HuH-7 (cell line): ENCODE measurements at places on chromosomes 4 and X.

DNA sequence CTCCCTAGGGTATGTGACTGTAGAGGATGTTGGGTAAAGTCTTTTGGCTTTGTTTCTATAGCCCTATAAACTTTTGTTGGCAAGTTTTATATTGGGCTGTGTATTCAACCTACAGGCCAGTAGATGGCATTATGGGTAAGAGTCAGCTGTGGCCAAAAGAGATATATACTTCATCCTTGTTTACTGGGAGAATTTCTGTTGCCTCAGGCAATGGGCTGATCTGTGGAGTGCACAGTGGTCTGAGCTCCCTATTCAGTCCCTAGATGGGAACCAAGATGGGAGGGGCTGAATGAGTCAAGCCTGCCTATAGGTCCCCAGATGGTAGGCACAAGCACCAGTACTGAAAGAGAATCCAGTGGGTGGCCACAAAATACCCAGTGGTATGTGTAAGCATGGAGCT is 580.6 kb downstream of the EPHA5 start:
- DNase-seq: peak; percentile 1

GRCh38 chrX:70470850-70471289 is 26.2 kb downstream of the DLG3 start:
- DNase-seq: no peak

DNA sequence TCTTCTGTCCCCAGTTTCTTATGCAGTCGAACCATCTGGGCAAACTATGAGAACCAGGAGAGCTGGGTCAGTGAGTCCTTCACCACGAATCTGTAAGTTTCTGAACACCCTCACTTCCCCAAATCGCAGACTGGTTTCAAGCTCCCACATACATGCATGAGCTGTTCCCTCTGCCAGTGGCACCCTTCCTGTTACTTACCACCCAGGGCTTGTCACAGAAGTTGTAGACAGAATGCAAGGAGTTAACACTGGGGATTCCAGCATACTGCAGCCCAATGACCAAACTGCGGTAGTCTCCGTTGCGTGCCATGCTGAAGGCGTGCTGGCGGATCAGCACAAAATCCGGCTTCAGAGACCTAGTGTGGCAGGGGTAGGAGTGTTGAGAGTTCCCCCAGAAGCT is 14.6 kb downstream of the SYN1 start:
- DNase-seq: no peak

GRCh38 chrX:106898462-106898861 is 4.7 kb downstream of the RIPPLY1 start:
- peak; percentile 49 for DNase-seq

GRCh38 chrX:19121898-19122640 is at the start of gene ADGRG2:
Gene ADGRG2 (minus strand): TSS chrX:19122468. CDS start chrX:19068834, 53,634 bp downstream.
- peak; percentile 25 for DNase-seq

DNA sequence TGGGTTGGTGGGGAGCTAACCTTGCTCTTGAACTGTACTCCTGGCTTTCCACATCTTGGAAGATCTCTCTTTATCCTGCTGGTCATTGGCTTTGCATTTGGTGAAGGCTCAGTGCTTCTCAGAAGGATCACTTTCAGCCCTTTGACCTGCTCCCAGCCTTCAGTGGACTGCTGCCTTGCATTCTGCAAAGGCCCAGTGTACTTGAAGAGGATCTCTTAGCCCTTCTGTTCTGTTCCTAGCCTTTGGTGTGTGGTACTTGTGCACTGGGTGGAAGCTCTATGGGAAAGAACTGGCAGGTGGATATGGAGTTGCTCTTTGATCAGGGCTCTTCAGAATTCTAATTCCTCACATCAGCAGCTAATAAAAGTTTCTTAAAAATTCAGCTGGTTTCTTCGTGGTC is 46.5 kb downstream of the FGF2 start:
- no peak for DNase-seq

GRCh38 chr4:74174421-74174820 is 16.5 kb downstream of the MTHFD2L start:
- no peak for DNase-seq

DNA sequence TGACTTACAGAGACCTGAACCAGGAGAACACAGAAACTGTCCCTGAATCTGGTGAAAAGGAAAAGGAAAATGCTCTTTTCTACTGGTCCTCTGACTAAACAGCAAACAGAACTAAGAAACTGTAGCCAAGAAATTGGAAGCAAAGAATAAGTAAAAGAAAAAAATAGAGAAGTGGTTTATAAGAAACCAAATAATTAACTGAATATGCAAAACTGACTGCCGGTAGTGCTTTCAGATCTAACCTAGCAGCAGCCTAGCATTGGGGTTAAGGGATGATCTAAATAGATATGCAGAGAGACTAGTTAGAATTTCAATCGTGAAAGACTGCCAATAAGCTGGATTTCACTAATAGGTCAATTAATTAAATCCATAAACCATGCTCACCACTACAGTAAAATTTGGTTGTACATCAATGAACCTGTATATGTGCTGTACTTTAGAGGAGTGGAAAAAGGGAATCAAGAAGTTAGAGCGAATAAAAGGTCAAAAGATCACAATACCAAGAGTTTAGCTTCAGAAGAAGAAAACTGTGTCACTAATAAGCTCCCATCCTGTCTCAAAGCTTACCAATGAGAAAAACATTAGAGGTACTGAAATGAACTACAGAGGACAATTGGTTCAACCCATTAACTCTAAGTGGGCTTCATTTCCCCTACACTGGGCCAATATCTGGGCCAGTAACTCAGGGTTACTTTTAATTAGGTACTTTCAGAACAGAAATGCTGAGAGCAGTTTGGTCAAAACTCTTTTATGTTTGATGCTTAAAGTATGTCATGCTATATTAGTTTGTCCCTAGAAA is 53.6 kb downstream of the KLHL13 start:
- DNase-seq: no peak

- DNase-seq: no peak
Observed at GRCh38 chrX:7115557-7115956, 32.0 kb upstream of the STS start.

DNA sequence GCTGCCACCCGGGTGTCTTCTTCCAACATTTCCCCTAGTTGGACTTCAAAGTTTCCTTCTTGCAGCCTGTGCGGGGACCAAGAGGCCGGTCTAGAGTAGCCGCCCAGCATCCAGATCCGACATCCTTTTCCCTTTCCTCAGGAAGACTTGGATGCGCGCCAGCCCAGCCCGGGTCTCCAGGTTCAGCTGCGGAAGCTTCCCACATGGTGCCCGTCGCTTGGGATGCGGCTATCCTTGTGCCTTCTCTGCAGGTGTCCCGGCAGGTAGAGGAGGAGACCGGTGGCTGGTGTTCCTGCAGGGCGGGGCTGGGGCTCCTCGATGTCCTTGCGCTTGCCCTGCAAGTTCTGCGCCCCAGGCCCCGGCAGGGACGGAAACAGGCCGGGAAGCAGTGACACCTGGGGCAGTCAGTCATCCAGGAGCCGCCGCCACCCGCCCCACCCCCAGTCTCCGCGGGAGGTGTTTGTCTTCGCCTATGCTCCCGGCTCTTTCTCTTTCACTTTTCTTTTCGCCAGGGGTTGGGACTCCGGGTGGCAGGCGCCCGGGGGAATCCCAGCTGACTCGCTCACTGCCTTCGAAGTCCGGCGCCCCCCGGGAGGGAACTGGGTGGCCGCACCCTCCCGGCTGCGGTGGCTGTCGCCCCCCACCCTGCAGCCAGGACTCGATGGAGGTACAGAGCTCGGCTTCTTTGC is at the start of gene IL15:
IL15 (plus strand) TSS at position 502 of the 689 bp plus-strand sequence. CDS start 82,882 bp downstream, outside the sequence.
- DNase-seq: peak; percentile 84

GRCh38 chr4:42464550-42465094 is 67.3 kb downstream of the SHISA3 start:
- DNase-seq: no peak

DNA sequence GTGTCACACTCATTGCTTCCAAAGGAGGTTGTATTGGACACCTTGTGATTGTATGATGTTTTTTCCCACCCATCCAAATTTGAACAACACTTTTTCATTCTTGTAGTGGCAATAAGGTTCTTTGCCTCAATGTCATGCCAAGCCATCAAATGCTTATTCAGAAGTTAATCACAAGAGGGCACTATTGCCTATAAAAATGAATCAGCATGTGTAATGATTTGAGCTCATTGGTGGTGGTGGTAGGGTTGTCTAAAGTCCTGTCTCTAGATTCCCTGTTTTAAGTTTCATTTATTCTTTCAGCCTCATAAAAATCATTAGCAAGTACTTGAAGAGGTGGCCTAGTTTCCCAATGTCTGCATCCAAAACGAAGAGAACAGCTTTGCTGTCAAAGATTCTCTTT is 37.0 kb downstream of the IRS4 start:
- peak; percentile 7 for DNase-seq

DNA sequence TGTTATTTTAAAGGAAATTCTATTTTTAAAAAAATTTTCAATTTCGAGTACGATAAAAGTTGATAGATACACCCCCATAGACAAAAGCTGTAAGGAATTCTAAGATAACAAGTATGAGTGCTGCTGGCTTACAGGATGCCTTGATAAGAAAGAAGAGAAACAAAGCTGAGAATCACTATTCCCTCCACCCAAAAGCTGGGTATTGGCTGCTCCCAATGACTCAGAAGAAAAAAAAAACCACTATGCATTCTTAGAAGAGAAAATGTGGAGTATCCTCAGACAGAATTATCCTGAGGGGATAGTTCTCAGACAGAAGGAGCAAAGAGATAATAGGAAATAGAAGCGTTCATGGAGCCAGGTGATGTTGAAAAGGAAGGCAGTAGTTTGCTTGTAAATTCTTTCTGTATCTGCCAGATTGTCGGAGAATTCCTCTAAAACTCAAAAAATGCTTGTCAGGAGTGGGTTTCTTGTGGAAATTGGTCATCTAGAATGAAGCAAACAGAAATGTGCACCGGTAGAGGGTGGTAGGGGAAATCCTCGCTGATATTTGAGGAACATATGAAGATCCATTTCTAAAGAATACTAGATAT is 217.5 kb upstream of the ADAMTS3 start:
- no peak for DNase-seq

- peak; percentile 5 for DNase-seq
Observed at GRCh38 chr4:122602277-122603142, 18.4 kb downstream of the IL21 start.

GRCh38 chrX:67692246-67692645 is 148.4 kb downstream of the AR start:
- no peak for DNase-seq

DNA sequence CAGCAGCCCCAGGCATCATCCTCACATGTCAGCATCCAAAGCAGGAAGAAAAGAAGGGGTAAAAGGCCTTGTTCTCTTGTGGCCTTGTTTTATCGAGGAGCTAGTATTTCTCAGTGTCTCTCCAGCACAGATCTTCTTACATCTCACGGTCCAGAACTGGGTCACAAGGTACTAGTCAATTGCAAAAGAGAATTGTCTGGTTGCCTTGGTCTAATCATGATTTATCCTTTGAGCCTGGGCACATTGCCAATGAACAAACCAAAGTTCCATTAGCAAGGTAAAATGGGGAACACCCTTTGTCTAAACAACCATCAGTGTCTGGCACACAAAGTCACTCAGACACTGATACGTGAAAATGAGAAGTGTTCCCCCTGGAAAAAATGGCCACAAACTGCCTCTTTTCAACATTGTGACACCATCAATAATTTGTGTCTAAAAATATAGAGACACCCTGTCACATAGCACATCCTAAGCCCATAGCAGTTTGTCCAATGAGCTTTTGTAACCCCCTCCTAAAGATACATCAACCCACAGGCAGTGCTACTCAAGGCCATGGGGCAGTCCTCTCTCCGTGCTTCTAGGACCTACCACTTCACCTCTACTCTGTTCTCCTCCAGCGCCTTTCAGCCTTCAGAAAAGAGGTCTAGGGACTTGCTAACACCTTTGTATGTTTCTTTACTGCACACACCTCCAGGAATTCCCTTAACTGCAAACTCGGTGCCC is 534.4 kb downstream of the MID1IP1 start:
- DNase-seq: no peak

DNA sequence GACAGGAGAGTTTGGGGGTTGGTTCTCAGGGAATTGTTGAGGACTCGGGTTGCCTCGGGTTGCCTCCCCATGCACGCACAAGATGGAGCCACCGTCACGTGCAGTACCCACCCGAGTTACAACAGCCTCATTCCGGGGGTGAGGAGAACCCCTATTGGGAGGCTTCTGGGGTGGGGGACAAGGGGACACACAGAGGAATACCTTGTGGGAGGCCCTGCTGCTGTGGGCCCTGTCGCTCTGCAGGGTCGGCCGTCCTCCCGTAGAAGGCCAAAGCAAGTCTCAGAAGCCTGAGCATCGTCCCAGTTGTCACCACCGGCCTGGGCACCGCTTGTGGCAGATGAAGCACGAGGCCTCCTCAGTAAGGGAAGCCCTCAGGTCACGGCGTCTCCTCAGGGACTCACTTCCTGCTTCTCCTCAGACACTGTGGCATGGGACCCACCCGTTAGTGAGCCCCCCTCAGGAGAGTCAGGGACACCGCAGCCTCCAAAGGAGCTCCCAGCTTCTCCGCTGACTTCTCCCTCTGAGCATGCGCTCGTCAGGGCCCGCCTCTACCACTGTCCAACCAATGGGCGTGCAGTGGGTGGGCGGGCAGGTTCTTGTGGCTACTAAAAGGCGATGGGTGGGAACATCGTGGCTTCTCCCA is at the start of gene CT55:
CT55 (minus strand) TSS at position 522 of the 643 bp plus-strand sequence; CDS start at position 295, 227 bp downstream.
- no peak for DNase-seq

GRCh38 chr4:55385201-55385649 is 10.5 kb upstream of the TMEM165 start:
- no peak for DNase-seq

DNA sequence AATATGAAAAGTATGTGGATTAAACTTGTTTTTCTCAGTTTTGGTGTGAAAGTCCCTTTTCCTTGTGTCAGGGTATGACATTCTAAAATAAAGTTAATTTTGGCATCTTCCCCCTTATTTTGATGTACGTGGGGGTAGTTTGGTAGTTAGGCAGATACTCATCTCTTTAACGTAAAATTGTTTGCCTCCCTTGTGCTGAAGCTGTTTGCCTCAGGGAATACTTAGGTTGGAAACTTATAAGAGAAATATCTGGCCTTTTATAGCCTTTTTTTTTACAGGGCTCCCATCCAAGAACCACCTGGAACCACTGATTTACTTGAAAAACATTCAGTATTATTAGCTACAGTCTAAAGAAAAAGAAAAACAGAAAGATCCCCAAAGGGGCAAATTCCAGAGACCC is 85.5 kb downstream of the PHEX start:
- no peak for DNase-seq

DNA sequence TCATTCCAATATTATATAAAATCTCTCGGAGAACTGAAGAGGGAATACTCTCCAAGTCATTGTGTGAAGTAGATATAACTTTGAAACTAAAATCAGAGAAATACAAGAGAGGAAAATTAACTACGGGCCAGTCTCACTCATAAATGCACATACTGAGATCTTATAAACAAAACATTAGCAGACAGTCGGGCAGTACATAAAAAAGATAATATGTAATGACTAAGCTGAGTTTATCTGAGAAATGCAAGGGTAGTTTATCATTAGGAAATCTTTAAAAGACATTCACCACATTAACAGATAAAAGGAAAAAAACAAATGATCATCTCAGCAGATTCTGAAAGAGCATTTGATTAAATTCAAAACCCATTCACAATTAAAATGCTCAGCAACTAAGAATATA is 116.7 kb downstream of the NYX start:
- DNase-seq: no peak

GRCh38 chr4:23194751-23195150 is 502.0 kb downstream of the GBA3 start:
- DNase-seq: no peak

- DNase-seq: no peak
Observed at GRCh38 chr4:92101737-92102172, 202.0 kb upstream of the GRID2 start.
